Thyroid gland (tissue), 4 donors: ENCODE measurements at places on chromosomes 7 and 10.

DNA sequence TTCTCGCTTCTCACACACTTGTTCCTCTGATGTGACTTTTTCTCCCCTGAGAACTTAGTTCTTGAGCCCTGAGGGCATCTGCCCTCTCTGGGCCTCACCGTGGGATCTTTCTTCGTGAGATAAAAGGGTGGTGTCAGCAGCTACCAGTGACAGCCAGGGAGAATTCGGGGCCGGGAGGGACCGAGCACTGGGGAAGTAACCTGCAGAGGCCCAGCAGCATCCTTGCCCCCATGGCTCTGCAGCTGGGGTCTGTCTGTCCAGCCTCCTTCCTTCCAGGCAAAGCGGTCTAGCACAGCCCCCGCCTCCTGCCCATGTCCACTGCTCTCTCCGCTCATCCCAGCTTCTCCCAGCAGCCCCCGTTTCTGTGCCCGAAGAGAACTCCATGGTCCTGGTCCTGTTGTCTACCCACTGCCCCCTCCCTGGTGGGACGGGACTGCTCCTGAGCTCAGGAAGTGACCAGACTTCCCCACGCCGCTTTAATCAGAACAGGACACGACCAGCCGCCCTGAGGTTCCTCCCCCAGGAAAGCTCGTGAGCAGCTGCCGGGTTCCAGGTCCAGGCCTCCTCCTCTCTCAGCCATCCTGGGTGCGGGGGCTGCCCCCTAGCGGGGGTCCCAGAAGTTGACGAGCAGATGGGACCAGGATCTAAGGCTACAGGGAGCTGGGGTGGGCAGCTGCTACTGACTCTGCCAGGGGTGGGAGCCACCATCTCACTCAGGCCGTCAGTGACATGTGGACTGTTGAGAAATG is 187.5 kb downstream of the WDR37 start:
- H3K36me3 ChIP-seq = no peaks in the 10 kb centered on the region
- H3K4me3 ChIP-seq = no peak overlapping the region
- no peaks in the 10 kb centered on the region for H3K4me1 ChIP-seq
- peaks cover 6% of the 10 kb centered on the region for H3K27me3 ChIP-seq
- H3K27ac ChIP-seq = no peak overlapping the region

DNA sequence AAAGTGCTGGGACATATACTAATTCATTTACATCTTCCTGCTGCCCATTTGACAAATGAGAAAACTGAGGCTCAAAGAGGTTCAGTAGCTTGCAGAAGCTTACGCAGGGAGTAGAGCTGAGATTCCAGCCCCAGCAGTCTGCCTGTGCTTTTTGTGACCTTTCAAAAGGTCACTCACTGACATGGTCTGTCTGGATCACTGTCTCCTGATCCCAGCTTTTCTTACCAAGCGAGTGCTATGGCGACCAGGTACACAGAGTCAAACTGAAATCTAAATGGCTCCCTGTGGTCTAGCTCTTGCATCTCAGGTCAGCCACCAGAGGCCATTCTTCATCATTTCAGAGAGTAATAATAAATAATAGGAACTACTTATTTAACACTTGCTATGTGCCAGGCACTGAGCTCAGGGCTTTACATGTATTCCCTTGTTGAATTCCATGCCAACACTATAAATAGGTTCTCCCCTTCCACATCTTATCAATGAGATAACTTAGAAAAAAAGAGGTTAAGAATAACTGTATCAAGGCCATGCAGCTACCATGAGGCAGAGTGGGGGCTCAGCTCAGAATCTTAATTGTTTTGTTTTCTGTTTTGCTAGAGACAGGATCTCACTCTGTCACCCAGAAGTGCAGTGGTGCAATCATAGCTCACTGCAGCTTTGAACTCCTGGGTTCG is 381.0 kb downstream of the CALN1 start:
- no peaks in the 10 kb centered on the region for H3K4me1 ChIP-seq
- DNase-seq = no peak
- no peaks in the 10 kb centered on the region for H3K36me3 ChIP-seq
- H3K27ac ChIP-seq = no peak overlapping the region

- H3K4me3 ChIP-seq = no peak overlapping the region
- H3K4me1 ChIP-seq = peaks cover 3% of the 10 kb centered on the region
- H3K27me3 ChIP-seq = no peaks in the 10 kb centered on the region
- no peak for DNase-seq
- no peak overlapping the region for H3K27ac ChIP-seq
Measured at GRCh38 chr7:158955932-158956804, 99.8 kb downstream of the DYNC2I1 start.

DNA sequence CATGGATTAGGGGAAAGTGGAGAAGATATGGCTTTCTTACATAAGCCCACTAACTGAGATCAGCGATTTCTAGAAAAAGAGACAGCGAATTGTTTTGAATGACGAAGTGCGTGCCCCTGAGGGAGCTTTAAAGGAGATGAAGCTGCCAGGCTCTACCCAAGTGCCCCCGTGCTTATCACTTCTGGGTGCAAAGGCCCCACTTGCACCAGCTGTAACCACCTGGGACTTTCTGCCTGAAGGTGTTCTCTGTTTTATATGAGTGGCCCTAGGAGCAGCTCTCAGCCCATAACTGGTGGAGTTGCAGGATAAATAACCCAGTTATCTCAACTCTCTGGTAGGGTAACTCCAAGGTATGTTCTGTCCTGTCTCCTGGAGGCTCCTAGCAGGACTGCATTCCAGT is 20.4 kb upstream of the CARD11 start:
- no peaks in the 10 kb centered on the region for H3K4me1 ChIP-seq
- H3K27me3 ChIP-seq = no peaks in the 10 kb centered on the region
- H3K27ac ChIP-seq = no peak overlapping the region
- H3K36me3 ChIP-seq = no peaks in the 10 kb centered on the region

DNA sequence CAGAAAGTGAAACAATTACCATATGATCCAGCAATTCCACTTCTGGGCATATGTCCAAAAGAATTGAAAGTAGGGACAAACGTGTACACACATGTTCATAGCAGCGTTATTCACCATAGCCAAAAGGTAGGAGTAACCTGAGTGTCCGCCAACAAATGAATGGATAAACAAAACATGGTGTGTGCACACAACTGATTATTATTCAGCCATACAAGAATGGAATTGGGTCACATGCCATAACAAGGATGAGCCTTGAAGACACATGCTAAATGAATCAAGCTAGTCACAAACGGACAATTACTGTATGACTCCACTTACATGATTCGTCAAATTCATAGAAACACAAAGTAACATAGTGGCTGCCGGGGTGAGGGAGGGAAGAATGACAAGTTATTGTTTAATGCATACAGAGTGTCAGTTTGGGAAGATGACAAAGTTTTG is 4.1 kb upstream of the OIT3 start:
- no peaks in the 10 kb centered on the region for H3K27me3 ChIP-seq
- H3K27ac ChIP-seq = no peak overlapping the region
- no peaks in the 10 kb centered on the region for H3K36me3 ChIP-seq

GRCh38 chr10:78170026-78170475 is 136.4 kb downstream of the RPS24 start:
- no peaks in the 10 kb centered on the region for H3K36me3 ChIP-seq
- H3K4me3 ChIP-seq = no peak overlapping the region
- no peaks in the 10 kb centered on the region for H3K27me3 ChIP-seq
- no peak overlapping the region for H3K27ac ChIP-seq

DNA sequence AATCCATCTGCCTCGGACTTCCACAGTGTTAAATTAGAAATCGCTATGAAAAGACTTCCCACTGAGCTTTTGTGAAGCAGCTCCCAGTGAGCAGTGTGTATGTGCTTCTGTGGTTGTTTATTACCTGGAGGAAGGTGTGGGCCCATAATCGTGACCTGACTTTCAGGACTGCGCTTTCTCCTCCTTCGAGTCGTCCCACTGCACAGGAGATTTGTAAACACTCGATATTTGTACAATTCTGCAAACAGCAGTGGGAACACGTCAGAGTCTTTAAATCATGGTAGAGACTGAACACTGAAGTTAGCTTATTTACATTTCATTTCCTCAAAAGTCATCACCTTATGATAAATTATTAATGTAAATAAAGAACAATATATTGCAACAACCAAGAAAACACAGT is 171.4 kb downstream of the ITGA8 start:
- H3K4me3 ChIP-seq = no peak overlapping the region
- no peaks in the 10 kb centered on the region for H3K36me3 ChIP-seq
- H3K4me1 ChIP-seq = no peaks in the 10 kb centered on the region
- H3K27ac ChIP-seq = no peak overlapping the region

- DNase-seq = no peak
- no peak overlapping the region for H3K27ac ChIP-seq
- H3K36me3 ChIP-seq = no peaks in the 10 kb centered on the region
- H3K27me3 ChIP-seq = no peaks in the 10 kb centered on the region
- H3K4me1 ChIP-seq = no peaks in the 10 kb centered on the region
Measured at GRCh38 chr7:80087051-80087770, 47.4 kb upstream of the GNAI1 start.

GRCh38 chr10:96646301-96646700 is 59.5 kb upstream of the TM9SF3 start:
- no peaks in the 10 kb centered on the region for H3K36me3 ChIP-seq
- no peak for DNase-seq
- no peak overlapping the region for H3K4me3 ChIP-seq
- H3K27ac ChIP-seq = no peak overlapping the region
- H3K4me1 ChIP-seq = no peaks in the 10 kb centered on the region

- DNase-seq = no peak
- H3K4me1 ChIP-seq = no peaks in the 10 kb centered on the region
- no peak overlapping the region for H3K4me3 ChIP-seq
- no peak overlapping the region for H3K27ac ChIP-seq
- no peaks in the 10 kb centered on the region for H3K27me3 ChIP-seq
Measured at GRCh38 chr10:128186959-128187787, 61.0 kb upstream of the MKI67 start.

DNA sequence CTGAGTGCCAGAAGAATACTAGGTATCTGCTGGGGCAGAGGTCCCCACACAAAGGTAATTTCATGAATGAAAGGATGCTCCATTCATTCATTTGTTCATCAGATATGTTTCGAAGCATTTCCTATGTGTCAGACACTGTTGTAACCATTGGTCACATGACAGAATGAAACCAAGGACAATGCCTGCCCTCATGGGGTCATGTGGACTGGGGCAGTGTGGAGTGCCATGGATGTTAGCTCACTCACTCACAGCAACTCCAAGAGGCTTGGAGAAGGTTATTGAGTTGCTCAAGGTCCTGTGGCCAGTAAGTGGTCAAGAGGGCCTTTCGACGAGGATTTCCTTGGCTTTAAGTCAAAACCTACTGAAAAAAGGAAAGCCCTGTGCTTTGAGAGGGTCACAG is 223.5 kb downstream of the ARHGAP12 start:
- no peak for DNase-seq
- H3K27ac ChIP-seq = no peak overlapping the region
- H3K27me3 ChIP-seq = no peaks in the 10 kb centered on the region
- H3K4me1 ChIP-seq = no peaks in the 10 kb centered on the region
- no peaks in the 10 kb centered on the region for H3K36me3 ChIP-seq
- H3K4me3 ChIP-seq = no peak overlapping the region

GRCh38 chr10:21757185-21757901 is 223.3 kb downstream of the MLLT10 start:
- H3K27ac ChIP-seq = no peak overlapping the region
- no peak for DNase-seq
- H3K4me1 ChIP-seq = peaks cover 17% of the 10 kb centered on the region
- peaks cover 7% of the 10 kb centered on the region for H3K36me3 ChIP-seq

- DNase-seq = no peak
- no peak overlapping the region for H3K4me3 ChIP-seq
- no peaks in the 10 kb centered on the region for H3K36me3 ChIP-seq
- no peaks in the 10 kb centered on the region for H3K27me3 ChIP-seq
- no peak overlapping the region for H3K27ac ChIP-seq
- H3K4me1 ChIP-seq = no peaks in the 10 kb centered on the region
Measured at GRCh38 chr10:132826524-132827422, 40.8 kb upstream of the NKX6-2 start.

DNA sequence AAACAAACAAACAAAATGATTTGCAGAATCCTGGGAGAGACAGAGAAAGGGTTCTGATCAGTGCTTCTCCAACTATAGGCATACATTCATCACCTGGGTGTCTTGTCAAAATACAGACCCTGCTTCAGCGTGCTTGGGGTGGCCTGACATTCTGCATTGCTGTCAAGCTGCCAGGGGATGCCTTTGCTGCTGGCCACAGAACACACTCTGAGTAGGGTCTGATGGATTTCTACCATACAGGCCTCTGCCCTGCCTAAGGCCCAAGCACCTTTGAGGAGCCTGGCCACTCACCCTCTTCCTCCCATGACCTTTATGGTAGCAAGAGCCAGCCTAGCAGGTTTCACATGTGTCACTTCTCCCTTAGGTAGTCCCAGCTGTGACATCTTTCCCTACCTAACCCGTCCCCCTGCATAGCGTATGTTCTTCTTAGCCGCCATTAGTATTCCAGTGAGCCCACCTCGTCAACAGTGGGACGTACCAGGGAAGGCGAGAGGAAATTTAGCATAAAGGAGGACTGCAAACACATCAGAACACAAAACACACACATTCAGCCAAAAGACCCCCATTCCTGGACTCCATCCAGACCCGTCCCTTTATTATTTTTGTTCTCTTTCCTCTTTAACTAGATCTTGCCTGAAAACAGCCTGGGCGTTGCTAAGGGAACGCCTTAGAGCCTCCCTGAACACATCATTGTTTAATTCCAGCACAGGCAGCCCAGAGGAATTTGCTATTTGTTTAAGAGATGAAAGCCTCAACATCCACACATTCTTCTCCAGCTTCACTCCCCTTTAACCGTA is 43.9 kb upstream of the PODXL start:
- H3K36me3 ChIP-seq = no peaks in the 10 kb centered on the region
- no peaks in the 10 kb centered on the region for H3K27me3 ChIP-seq
- no peak overlapping the region for H3K4me3 ChIP-seq
- H3K27ac ChIP-seq = no peak overlapping the region

GRCh38 chr7:35697414-35698175 is 2.7 kb upstream of the HERPUD2 start:
- DNase-seq = no peak
- peaks cover 13% of the 10 kb centered on the region for H3K4me1 ChIP-seq
- H3K36me3 ChIP-seq = no peaks in the 10 kb centered on the region
- no peaks in the 10 kb centered on the region for H3K27me3 ChIP-seq
- no peak overlapping the region for H3K27ac ChIP-seq

- H3K36me3 ChIP-seq = no peaks in the 10 kb centered on the region
- no peak for DNase-seq
- no peak overlapping the region for H3K27ac ChIP-seq
- no peaks in the 10 kb centered on the region for H3K4me1 ChIP-seq
- H3K4me3 ChIP-seq = no peak overlapping the region
Measured at GRCh38 chr10:116913695-116914094, 64.4 kb downstream of the ENO4 start.

GRCh38 chr10:104440221-104440620 is 86.6 kb downstream of the CFAP58 start:
- no peaks in the 10 kb centered on the region for H3K4me1 ChIP-seq
- H3K4me3 ChIP-seq = no peak overlapping the region
- DNase-seq = no peak
- H3K36me3 ChIP-seq = no peaks in the 10 kb centered on the region
- H3K27me3 ChIP-seq = no peaks in the 10 kb centered on the region
- H3K27ac ChIP-seq = no peak overlapping the region
